ENCODE measurements at places on chromosomes 2 and 18.

DNA sequence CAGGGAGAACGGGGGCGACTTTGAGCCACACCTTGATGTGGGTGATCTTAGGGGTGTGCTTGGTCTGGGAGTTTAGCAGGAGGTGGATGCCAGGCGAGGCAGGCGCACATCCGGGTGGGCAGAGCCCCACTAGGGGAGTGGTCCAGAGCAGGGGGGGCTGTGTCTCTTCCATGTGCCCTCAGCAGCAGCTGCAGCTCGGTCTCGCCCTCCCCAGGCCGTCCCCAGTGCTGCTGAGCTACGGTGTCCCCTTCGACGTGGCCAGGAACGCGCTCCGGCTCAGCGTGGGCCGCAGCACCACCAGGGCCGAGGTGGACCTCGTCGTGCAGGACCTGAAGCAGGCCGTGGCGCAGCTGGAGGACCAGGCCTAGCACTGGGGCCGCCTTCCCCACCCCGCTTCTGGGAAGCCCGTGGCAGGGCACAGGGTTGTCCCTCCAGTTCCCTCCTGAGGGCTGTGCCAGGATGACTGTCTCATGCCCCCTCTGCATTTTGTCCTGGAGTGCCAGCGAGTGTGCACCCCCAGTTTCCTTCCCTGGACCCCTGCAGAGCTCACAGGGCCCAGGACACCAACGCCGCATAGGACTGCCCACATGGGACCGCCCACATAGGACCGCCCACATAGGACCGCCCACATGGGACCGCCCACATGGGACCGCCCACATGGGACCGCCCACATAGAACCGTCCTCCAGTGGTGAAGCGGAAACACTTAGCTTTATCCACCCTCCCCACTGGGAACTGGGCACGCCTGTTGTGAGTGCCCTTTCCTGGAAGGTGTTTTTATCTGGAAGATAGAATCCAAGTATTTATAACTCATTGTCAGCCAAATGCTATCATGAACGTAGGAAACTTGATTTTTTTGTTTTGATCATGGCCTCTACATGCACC, 1.9 kb upstream of the ESPNL start:
- no peak for DNase-seq

- no peak for DNase-seq
Measured at GRCh38 chr2:172829229-172829628, 93.6 kb downstream of the RAPGEF4 start.

DNA sequence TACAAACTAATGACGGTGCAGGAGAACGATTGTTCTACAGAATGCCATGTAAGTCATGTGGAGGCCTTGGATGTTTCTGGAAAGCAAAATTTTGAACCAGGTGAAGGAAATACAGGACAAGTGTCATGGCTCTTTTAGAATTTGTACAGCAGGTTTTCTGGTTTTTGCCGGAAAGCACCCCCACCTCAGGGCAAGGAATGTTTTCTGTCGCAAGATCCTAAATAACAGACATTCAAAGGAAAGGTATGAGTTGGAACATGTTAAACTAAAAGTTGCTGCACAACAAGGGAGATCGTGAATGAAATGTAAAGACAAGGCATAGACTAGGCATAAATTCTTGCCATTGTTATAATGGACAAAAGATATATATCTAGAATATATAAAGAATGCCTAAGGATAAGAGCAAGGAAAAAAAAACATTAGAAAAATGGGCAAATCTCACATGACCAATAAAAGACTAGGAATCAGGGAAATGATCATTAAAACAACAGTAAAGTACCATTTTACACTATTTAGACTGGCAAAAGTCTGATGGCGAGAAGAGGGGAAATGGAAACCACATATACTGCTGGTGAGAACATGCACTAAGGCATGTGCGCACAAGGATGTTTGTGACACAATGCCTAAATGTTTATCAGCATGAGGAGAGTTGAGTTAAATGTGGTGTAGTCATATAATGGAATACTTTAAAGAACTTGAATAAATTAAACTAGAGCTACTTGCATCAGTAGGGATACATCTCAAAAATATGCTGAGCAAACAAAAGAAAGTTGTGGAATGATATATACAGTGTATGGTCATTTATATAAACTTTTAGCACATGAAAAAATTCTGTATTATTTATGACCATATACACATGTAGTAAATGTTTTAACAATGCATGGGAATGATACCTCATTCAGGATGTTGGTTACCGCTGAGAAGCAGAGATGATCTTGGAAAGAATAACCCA, 127.0 kb downstream of the EML6 start:
- no peak for DNase-seq

GRCh38 chr2:226600184-226600583, 199.4 kb downstream of the IRS1 start:
- DNase-seq: no peak

- no peak for DNase-seq
Measured at GRCh38 chr2:3233877-3234276, 143.7 kb downstream of the EIPR1 start.

GRCh38 chr2:238370823-238371372, 50.6 kb downstream of the TRAF3IP1 start:
- DNase-seq: no peak

GRCh38 chr2:17646081-17646554, 105.6 kb downstream of the VSNL1 start:
- DNase-seq: no peak

DNA sequence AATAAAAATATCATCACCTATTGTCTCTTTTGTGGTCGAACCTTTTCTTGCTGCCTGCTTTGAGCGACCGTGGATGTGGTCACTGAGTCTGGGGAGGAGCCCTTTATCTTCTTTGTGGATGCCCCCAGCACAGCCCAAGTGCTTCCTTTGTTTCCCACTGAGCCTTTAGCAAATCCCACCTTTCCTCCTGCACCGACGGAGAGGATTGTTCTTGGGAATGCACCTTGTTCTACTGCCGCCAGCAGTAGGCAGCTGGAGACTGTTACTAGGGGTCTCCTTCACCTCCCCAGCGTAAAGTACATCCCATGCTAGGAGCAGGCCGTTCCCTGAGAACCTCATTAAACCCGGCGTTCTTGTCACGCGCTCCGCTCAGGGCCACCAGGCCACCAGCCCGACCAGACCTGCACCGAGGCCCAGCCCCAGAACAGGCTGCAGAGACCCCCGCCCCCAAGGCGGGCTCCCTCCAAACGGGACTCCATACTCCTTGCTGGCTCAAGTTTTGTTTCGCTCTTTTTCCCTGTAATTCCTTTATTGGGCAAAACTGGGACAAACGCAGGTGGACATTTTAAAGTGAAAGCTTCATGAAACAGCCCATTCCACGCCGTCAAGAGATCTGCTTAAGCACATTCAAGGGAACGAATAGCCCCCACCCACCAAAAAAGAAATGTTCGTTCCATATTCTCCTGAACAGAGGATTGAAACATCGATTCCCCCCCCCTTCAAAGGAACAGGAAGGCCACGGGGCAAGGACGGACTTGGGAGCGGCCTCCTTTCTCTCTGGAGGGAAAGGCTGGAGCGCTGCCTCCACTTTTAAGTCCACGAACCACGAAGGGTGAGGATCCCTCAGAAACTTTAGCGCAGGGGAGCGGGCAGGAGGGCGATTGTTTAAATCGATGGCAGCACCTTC, 1.1 kb upstream of the MAT2A start:
- no peak for DNase-seq

- no peak for DNase-seq
Measured at GRCh38 chr2:42199626-42200025, 30.5 kb downstream of the EML4 start.

- DNase-seq: no peak
Measured at GRCh38 chr2:177165721-177166711, 46.6 kb upstream of the HNRNPA3 start.

DNA sequence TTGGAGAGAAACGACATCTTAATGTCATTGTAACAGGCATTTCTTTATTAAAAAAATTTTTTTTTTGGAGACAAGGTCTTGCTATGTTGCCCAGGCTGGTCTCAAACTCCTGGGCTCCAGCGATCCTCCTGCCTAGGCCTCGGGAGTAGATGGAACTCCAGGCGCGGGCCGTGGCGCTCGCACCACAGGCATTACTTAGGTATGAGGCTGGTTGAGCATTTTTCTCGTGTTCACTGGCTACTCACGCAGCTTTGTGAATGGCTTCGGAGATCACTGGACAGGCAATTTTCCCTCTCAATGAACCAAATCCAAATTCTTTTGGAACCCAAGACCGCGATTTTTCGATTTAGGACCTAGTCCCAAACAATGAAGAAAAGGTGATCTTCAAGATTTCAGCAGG, 795 bp upstream of the TCF7L1 start:
- DNase-seq: no peak

GRCh38 chr2:227655454-227655853, 11.2 kb upstream of the SCYGR5 start:
- no peak for DNase-seq

GRCh38 chr18:3692113-3692621, 242.2 kb downstream of the TGIF1 start:
- DNase-seq: no peak

- no peak for DNase-seq
Measured at GRCh38 chr2:56230156-56230555, 46.4 kb downstream of the CCDC85A start.

DNA sequence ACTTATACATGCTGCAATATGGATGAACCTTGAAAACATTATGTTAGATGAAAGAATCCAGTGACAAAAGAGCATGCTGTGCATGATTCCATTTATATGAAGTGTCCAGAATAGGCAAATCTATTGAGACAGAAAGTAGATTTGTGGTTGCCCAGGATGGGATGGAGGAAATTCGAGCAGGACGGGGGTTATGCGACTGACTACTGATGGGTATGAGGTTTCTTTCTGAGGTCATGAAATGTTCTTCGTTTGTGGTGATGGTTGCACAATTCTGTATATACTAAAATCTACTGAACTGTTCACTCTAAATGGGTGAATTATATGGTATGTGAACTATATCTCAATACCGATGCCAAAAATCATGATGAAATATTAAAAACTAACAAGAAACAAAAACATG, 18.9 kb upstream of the MTERF4 start:
- DNase-seq: no peak

DNA sequence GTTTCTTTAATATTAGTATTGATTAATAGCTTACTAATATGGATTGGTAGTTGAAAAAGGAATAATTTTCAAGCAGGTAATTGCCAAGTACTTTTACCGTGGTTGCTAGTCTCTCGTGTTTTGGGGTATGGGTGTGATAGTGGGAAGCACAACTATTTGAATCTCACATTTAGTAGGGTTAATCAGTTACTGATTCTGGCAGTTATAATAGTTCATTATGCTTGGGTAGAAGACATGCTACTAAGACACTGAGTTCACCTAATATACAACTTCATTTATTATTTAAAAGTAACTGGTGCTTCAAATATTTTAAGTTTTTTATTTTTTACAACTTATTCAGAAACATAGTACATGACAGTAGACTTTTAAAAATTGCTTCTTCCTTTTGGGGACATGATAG, 33.5 kb downstream of the SOCS6 start:
- DNase-seq: no peak

GRCh38 chr2:103743195-103743594, 981.4 kb downstream of the TMEM182 start:
- no peak for DNase-seq

DNA sequence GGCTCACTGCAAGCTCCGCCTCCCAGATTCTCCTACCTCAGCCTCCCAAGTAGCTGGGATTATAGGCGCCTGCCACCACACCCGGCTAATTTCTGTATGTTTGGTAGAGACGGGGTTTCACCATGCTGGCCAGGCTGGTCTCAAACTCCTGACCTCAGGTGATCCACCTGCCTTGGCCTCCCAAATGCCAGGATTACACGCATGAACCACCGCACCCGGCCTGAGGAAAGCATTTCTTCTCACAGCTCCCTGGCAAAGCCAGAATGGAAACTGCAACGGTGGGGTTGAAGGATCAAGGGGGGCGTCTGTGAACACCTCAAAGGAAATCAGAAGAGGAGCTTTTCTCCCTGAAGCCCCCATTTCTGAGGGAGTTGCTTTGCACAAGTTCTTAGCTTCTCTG, 11.2 kb upstream of the TEX51 start:
- DNase-seq: no peak

DNA sequence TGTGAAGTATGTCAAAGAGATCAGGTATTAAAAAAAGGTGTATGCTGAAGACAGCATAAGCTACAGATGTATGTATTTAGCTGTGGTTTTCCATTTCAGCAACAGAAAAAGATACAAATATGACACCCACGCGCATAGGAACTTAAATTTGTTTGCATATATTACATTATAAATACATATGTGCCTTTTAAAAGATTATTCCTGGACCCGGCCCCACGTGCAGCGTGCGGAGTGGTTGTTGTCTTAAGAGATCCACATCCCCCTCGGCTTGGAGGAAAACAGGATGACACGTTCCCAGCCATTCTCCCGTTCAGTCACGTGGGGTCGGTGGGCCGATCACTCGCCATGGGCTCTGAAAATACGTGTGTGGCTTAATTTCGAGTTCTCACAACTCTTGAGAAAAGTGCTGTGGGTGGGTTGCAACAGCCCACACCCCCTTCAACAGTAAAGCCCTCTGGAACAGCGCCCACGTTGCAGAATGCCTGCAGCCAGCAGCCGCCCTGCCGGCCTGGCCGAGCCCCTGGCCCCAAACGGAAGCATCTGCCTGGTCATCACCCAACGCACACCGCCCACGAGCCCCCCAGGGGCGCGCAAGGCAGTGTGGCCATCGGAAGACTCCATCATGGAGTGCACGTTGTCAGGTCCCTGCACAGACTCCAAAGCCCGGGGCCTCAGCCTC, 18.6 kb upstream of the KCNG2 start:
- no peak for DNase-seq

- DNase-seq: no peak
Measured at GRCh38 chr2:242027676-242028450, 158.3 kb downstream of the RTP5 start.

DNA sequence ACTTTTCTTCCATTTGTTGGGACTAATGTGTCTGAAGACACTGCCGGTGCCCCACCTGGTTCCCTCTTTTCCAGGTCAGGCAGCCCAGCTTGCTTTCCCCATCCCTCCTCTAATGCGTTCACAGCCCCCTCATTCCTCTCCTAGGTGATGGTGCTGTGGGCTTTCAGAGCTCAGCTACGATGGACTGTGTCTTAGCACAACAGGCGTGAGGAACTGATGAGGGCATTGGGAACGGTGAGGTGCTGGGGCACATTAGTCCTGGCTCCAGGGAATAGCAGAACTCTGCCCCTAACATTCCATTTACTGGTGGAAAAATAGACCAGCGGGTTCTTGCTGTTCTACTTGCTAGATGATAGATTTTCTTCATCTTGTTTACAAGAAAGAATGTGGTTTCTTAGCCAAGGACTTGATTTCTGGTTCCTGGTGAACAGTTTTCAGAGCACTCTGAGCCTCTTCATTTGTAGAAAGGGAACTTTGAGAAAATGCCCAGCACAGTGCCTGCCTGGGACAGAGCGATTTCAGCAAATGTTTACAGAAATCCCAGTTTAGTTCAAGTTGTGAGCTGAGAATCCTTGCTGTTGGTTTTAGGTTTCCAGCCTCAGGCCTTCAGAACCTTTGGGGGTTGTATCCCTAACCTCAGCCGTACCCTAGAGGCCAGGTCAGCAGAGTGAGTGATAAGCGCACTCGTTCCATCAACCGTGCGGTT, 42.5 kb downstream of the LDLRAD4 start:
- no peak for DNase-seq

GRCh38 chr18:10487154-10487553, 32.7 kb downstream of the APCDD1 start:
- DNase-seq: no peak
